ENCODE measurements at places on chromosomes 1 and 21. TPM values are rescaled to one million over a fixed set of nuclear protein-coding genes. Genes with fewer than 3 reads are reported as not detected.

Gene ATP8B2
- 66.5 TPM for total RNA-seq

Gene TAL1
- total RNA-seq, result 30.3 TPM

Gene HCRTR1
- total RNA-seq, result 0.54 TPM

Gene AMY1A
- total RNA-seq, result not detected
